ENCODE measurements at places on chromosomes 11 and 22. TPM values are rescaled to one million over a fixed set of nuclear protein-coding genes. Genes with fewer than 3 reads are reported as not detected.

DNA sequence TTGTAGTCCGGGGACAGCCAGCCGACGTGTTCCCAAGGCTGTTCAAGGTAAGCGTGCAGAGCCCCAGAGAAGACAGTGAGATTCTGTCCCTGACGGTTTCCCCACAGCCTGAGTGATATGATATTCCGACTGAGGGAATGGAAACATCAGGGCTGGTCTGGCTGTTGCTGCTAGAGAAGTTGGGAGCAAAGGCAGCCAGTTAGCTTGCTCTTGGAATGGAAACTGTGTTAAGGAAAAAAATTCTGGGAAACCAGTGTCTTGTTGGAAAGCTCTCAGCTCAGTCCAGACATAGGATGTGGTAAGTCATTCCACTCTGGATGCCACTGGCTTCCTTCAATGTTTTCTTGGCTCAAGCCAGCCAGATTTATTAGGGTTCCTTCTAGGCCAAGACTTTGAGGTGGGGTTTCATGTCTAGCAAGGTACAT is 8.8 kb downstream of the CRY2 start:
- DNase-seq = no peak

DNA sequence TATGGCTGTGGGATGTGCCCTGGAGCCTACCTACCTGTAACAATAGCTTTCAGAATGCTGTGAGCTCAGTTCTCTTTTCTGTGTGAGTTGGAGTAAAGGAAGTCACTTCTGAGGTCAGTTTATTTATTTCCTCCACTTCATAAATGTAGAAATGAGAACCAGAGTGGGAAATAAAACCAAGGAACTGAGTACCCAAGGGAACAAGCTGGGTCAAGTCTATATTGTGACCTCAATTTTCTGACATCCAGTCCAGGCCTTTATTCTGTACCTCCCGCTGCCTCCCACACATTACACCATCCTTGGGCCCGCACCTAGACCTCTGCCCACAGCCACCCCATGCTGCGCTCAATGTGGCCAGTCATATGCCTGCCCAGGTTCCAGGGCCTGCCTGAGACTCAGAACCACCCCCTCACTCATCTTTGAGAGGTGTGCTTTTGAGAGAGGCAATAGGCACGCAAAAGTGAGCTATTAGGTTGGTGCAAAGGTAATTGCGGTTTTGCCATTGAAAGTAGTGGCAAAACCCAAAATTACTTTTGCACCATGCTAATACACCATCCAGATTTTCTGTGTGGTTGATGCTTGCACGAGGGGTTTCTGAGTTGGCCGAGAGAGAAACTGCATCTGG is 9.8 kb downstream of the MS4A6E start:
- no peak for DNase-seq

GRCh38 chr11:101053492-101053891 is 76.1 kb downstream of the PGR start:
- DNase-seq = no peak

- DNase-seq = peak; percentile 91
Measured at GRCh38 chr22:47175151-47176025, 412.9 kb downstream of the TBC1D22A start.

DNA sequence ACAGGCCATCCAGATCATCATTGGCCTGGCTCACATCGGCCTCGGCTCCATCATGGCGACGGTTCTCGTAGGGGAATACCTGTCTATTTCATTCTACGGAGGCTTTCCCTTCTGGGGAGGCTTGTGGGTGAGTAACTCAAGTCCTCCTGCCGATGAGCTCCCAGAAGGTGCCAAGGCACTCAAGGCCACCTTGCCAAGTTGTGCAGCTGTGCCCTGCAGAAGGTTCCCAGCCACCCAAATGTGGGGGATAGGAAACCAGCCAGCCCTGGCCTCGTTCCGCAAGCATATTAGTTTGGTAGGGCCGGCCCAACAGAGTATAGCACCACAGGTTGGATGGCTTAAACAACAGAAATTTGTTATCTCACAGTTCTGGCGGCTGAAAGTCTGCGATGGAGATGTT is 4.0 kb downstream of the MS4A8 start:
- no peak for DNase-seq

Gene MUC5AC
- not detected for total RNA-seq

DNA sequence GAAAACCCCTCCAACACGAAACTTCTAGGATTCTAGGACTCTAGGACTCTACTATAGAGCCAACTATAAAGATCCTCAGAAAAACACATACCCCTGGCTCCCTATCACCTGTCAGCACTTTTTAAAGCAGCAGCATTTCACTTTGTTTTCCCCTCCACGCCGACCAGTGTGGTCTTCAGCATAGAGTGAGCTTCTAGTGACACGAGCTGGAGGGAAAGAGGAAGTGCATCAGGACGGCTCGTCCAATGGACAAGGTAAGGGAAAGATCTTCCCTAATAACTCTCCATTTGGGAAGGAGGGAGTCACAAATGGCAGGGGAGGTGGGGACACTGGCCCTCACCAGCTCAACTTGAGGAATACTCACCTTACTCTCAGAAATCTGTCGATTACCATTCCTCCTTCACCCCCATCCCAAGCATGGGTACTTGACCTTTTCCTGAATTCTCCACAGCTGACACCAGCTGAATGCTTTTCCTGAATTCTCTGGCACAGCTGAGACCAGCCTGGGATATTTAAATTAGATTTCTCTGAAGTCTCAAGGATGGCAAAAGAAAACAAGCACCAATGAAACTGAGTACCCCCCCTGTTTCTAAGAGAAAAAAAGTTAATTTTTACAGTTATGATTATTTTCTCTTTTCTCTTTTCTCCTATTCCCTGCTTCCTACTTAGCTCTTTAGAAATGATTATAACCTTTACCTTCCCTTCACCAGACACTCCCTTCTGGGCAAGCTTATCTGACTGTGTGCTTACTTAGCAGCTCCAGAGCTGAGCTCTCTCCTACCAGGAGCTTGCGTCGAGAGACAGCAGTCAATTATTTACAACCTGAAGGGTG is 33.3 kb upstream of the NNMT start:
- no peak for DNase-seq

DNA sequence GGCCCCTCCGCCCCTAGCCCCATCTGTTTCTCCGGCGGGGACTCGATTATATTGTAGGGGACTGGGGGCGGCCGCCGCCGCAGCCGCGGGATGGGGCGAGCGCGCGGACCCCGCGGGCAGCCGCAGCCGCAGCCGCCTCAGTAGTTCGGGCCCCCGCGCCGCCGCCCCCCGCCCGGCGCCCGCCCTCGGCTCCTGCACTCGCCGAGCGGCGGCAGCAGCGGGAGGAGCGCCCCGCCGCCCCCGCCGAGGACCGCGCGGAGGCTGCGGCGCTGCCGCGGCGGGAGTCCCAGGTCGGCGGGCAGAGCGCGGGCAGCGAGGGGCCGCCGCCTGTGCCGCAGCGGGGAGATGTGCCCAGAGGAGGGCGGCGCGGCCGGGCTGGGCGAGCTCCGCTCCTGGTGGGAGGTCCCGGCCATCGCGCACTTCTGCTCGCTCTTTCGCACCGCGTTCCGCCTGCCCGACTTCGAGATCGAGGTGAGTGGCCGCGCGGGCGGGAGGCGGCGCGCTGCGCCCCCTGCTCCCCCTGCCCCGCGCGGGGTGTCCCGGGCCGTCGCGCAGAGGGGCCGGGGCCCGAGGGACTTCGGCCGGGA is at the start of gene CECR2:
Gene CECR2, plus strand, starts transcription at position 22 of the 587 bp plus-strand sequence. Its CDS starts 324 bp downstream, at position 346.
- DNase-seq = no peak

Gene OR56A1
- total RNA-seq = not detected
